ENCODE measurements at places on chromosomes 11 and 22.

DNA sequence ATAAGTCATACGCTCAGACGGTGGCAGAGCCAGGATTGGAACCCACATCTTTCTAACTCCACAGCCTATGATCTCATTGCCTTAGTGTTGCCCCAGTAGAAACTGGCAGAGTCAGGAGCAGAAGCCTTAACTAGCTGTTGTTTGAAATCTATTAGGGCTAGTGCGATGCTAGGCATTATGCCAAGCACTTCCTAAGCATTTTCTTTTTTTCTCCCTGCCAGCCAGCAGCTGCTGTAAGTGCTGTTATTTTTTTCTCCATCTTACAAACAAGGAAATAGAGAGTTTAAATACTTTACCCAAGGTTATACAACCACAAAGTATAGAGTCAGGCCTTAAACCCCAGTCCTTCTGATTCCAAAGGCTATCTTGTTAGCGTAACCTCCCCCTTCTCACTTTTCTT is 161.0 kb upstream of the SORL1-AS1 start:
- DNase-seq, result no peak

- DNase-seq, result no peak
Observed at GRCh38 chr11:3164138-3164551, 965 bp downstream of the OSBPL5 start.

DNA sequence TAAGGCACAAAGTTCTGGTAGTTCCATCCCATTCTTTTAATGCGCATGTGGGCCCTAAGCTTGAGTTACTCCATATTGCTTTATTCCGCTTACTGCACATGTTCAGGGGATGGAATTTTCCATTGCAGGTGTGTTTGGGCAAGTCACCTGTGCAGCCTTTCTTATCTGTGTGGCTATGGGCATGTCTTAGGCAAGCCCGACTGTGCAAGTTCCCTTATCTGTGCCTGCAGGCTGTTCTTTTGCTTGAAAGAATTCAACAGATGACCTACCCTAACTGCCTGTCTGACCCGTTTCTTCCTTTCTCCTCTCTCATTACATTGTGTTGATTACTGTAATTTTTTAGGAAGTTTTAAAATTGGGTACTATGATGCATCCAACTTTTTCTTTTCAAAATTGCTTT is 363.6 kb downstream of the TTC28 start:
- DNase-seq, result no peak

DNA sequence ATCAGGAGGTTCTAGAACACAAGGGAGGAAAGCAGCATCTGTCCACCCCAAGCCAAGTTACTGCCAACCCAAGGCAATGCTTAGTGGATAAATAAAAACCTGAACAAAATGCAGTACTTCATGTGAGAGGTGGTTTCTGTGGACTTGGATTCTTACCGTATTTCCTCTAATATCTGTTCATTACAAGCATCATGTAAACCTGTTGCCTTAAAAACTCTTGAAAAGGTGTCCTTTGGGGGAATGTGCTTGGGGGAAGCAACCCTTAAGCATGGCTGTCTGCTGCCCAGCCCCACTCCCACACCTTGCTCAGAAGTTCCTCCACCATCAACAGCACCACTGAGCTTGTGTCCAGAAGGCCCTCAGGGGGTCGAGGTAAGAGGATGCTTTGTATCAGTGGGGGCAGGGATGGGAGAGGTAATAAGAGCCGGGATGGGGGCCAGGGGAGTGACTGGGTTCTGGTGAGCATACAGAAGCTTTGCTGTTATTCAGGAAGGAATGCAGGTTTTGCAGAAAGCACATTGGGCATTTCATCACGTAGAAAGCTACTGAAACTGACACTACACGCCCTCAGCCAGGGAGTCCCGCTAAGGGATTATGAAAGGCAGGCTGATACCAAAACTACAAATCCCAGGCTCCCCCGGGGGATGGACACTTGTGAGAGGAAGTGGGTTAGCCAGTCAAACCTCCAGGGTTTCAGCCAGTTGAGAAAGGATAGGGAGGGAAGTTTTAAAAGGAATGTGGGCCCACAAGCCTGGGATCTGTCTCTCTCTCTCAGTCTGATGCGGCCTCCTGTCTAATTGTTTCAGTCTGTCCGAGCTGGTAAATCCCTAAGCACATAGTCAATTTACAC is 52.0 kb downstream of the KCNJ1 start:
- no peak for DNase-seq

GRCh38 chr11:72406540-72407527 is 27.5 kb downstream of the CLPB start:
- DNase-seq, result no peak

- DNase-seq, result no peak
Observed at GRCh38 chr11:103601225-103601846, 435.1 kb upstream of the DDI1 start.

DNA sequence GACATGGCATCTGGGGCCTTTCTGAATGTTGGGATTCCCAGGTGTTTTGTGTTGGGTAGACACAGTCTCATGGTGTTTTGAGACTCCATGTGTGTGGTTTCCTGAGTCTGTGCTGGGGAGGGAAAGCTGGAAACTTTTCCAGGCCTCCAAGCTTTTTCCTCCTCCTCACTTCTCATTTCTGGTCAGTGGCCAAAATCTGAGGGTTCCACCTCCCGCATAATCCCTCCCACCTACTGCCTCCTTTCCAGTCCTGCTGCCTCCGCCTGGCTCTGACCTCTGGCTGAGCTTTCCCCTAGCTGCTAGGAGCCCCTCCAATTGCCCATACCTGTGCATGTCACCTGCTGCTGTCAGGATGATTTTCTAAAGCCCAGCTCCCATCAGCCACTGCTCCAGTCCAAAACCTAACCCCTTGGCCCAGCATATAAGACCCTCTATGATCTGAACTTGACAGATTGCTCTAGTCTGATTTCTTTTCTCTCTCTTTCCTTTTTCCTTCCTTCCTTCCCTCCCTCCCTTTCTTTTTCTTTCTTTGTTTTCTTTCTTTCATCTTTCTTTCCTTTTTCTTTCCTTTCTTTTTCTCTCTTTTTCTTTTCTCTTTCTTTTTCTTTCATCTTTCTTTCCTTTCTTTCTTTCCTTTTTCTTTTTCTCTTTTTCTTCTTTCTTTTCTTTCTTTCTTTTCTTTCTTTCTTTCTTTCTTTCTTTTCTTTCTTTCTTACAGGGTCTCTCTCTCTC is 51.4 kb upstream of the NECTIN1 start:
- no peak for DNase-seq

DNA sequence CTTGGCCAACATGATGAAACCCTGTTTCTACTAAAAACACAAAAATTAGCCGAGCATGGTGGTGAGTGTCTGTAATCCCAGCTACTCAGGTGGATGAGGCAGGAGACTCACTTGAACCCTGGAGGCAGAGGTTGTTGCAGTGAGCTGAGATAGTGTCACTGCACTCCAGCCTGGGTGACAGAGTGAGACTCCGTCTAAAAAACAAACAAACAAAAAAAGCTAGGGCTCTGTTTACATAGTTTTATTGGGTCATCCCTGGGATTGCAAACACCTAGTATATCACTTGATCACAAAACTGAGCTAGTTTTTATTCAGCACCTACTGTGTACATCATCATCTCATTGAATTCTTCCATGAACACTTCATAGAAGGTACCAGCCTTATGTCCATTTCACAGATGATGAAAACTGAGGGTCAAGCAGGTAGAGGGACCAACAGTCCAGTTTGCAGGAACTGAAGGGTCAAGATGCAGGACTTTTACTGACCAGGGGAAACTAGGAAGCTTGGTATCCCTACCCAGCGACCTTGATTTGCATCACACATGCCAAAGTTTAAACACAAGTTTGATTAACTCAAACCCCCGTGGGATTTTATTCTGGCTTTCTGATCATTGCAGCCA is 9.2 kb upstream of the MRTFA start:
- peak; percentile 17 for DNase-seq

- DNase-seq, result peak; percentile 54
Observed at GRCh38 chr11:1112351-1113191, 37.9 kb downstream of the MUC2 start.

Measured in coronary artery (tissue), 2 donors.